Activated T-cell treated with anti-CD3 and anti-CD28 coated beads for 24 hours (primary cell): ENCODE measurements at places on chromosomes 12 and 14.

DNA sequence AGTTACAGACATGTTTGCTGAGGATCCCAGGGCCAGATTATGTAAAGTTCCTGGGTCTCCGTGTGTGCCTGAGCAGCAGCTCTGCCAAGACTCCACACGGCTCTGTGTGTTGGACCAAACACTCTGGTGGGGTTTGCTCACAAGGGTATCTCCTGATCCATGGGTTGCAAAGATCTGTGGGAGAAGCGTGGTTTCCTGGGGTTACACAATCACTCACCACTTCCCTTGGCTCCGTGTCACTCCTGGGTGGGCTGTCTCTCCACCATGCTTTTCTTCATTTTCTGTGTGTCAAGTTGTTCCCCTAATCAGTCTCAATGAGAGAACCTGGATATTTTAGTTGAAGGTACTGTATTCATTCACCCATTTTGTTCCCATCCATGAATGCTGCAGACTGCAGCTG is 1088.8 kb downstream of the FSCB start:
- DNase-seq, result no peak

- DNase-seq, result no peak
These were observed 85.9 kb downstream of the STXBP6 start for GRCh38 chr14:24964048-24964447.

DNA sequence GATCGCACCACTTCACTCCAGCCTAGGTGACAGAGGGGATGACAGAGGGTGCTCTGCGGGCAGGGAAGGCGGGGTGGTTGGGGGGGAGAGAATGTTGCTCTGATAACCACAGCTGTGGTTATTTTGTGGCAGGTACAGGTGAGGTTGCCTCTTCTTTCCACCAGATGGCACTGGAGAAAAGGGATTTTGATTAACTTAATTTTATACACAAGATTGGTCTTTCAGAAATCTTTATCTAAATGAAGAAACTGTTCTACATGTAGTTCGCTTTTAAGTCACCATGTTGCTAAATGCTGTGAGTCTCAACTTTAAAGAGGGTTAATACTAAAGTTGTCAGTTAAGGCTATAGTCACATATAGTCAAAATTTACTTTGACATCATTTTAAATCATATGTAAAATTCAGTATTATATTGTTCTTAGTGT is 25.7 kb downstream of the FGF23 start:
- peak; percentile 4 for DNase-seq

DNA sequence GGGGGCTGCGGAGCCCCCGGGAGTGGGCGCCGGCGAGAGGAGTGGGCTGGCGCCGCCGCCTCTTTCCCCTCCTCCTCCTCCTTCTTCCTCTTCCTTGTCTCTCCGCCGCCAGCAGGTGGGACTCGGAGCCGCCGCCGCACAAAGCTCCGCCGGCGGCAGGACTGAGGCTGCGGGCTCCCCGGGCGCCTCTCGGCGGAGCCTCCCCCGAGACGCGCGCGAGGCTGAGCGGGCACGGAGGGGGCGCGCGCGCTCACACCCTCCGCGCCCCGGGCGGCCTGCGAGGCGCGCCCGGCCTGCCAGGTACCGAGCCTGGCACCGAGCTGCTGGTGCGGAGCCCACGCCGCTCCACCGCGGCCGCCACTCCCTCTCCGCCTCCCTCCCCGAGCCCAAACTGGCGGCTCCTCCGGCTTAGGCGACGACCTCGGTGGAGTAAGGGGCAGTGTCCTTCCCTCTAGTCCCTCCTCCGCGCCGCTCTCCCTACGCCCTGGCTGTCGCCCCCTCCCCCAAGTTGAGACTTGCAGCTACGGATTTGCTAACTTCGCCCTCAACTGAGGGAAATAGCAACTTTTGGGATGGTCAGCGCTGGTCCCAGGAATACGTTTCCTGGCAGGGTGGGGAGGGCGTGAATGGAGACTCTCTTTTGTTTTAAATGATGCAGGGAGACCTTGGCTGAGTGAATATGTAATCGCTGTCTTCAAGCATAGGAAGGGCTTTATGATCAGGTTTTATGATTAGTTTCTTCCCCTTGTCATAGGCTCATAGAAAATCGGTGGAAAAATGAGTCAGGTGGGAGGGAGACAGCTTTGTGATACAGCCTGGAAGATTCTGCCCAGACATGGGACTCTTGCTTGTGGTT is 199.5 kb upstream of the CAND1 start:
- peak; percentile 25 for DNase-seq

- DNase-seq, result no peak
These were observed 31.3 kb downstream of the GABARAPL1 start for GRCh38 chr12:10243818-10244520.

- no peak for DNase-seq
These were observed 22.4 kb upstream of the GPR33 start for GRCh38 chr14:31510222-31510621.

- DNase-seq, result no peak
These were observed 7.7 kb downstream of the ZNF605 start for GRCh38 chr12:132948146-132949066.

DNA sequence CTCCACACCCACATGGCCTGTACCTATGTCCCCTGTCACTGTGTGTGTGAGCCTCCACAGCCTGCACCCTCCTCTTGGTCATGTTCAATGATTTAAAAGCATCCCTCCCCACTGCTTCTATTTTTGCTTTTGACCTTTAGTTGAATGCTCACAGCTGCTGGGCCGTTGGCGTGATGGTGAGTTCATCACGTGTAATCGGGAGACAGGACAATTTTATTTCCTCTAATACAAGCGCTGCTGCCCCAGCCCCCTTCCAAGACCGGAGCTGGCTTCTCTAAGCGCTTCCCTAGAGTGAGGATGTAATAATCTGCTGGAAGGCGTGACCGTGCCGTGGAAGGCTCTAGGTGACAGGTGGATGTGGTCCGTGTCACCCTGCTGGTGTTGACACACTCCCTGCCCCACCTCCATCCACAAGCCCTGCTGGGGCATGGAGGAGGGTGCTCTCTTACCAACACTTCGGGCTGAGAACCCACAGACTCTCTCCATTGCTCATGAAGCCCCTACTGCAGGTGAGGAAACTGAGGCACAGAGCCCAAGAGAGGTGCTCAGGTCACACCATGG is 25.4 kb downstream of the CCDC85C start:
- DNase-seq, result no peak

DNA sequence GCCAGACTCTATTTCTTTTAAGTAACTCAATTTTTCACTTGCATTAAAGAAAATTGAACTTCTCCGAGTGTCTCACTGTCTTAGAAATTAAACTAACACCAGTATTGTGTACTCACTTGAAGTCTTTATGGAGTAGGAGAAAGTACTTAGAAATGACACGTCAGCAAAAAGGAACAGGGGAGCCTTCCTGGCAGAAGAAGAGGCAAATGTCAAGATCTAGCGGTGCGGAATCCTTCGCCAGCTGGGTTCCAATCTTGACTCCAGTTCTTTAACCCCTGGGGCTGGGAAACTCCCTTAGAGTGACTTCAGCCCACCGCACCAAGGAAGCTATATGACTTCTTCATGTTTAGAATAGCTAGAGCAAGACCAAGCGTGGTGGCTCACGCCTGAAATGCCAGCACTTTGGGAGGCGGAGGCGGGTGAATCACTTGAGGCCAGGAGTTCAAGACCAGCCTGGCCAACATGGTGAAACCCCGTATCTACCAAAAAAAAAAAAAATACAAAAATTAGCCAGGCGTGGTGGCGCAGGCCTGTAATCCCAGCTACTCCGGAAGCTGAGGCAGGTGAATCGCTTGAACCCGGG is 34.4 kb downstream of the WBP11 start:
- DNase-seq, result peak; percentile 15

DNA sequence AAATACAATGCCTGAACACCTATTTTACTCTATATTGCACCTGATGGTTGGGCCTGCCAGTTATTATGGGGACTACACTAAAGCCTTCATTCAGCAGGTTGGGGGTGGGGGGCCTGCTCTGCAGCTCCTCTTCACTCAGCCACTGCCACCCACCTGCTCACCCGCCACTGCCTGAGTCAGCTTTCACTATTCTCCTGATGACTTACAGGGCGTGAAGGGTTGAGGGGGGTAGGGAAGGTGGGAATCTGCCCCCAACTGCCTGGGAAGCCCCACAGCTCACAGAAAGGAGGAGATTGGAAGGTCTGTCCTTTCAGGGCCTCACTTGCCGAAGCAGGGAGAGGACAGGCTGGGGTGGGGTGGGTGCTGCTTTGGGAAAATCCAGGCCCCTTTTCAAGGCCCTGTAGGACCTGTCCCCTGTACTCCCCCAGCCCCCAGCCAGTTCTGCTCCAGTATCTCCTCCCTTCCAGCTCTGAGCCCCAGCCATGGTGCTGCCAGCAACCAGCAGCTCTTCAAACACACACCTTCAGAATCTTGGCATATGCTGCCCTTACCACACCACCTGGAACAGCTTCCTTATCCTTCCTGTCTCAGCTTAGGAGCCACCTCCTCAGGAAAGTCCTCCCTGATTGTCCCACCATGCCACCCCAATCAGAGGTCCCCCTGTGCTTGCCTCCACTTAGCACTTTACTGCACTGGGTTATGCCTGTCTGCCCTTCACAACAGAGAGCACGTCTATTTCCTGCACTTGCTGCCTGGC is 33.1 kb downstream of the IRF2BPL start:
- DNase-seq, result no peak

DNA sequence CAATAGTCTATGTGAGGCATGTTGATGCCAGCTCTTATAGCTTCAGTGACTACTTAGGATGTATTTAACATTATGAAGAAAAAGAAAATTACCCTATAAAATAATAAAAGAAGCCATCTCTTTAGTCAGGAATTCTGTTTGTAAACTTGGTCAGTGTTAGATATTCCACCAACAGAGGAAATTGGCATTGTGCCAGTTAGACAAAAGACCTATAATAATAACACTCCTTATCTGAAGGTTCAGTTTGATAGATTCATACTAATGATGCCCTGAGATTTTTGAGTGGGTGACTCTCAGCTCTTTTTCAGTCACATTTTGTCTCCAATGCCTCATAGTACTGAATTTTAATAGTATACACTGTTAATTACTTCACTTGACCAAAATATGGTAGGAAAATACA is 6.6 kb downstream of the SYT10 start:
- DNase-seq, result no peak

DNA sequence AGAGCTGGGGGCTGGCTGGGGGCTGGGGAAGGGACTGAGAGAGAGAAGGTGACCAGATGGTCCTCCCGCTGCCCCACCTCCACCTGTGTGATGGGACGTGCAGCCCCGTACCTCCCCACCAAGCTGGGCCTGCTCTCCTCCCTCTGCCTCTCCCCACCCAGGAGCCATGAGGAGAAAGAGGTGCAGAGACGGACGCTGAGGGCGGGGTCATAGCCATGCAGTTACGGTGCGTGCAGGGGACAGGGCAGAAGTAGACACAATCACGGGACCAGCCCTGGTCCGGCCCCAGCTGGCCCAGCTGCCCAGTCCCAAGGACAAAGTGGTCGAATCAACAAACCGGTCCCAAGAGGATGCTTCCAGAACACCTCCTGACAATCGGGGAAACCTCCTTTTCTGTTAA is 33.2 kb downstream of the RFLNA start:
- no peak for DNase-seq

- no peak for DNase-seq
These were observed 15.8 kb upstream of the HNF1A start for GRCh38 chr12:120962532-120963020.

- DNase-seq, result no peak
These were observed 411.9 kb downstream of the NELL2 start for GRCh38 chr12:44464180-44464579.

- DNase-seq, result no peak
These were observed 143.9 kb upstream of the NAV3 start for GRCh38 chr12:77686760-77687159.

DNA sequence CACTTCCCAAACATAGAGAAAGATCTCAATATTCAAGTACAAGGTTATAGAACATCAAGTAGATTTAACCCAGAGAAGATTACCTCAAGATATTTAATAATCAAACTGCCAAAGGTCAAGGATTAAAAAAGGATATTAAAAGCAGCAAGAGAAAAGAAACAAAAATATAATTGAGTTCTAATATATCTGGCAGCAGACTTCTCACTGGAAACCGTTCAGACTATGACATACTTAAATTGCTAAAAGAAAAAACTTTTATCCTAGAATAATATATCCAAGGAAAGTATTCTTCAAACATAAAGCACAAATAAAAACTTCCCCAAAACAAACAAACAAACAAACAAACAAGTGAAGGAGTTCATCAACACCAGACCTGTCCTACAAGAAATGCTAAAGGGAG is 92.4 kb downstream of the FSCB start:
- DNase-seq, result no peak

DNA sequence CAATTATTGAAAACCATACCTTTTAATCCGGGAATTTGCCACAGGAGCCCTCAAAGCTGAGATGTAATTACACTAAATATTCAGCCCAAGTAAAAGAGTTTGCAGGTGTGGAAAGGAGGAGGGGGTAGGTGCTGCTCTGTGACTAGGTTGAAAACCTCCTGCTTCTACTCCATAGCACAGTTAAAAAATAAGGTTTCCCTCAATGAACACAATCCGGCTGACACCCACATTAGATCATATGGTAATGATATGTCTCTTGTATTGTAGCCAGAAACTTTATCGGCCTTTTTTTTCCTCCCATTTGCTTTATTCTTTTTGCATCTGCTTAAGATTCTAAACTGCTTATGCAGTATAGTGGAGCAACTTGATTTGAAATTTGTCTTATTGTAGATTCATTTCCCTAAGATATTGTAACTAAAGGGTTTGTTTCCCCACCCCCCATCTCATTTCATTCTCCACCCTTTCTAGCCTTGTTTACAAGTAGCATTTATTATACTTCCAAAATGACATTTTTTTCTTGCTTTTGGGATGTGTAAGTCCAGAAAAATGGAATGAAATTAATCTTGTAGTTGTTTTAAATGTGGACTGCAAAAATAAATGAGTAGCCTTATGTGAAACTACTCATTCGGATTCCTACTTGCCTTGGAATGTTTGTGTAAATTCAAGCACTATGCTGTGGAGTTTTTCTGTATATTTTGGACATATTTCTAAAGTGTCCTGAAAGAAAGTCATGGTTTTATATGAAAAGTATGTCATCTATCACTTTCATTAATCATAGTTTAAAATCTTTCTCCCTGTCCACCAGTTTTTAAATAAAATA is at the start of gene DCN:
TSS of gene DCN (minus strand) at position 182 of the 820 bp plus-strand sequence. CDS start 4,265 bp downstream, outside the sequence.
- DNase-seq, result no peak

- no peak for DNase-seq
These were observed 127.2 kb upstream of the TMEM132D start for GRCh38 chr12:130031041-130031440.

DNA sequence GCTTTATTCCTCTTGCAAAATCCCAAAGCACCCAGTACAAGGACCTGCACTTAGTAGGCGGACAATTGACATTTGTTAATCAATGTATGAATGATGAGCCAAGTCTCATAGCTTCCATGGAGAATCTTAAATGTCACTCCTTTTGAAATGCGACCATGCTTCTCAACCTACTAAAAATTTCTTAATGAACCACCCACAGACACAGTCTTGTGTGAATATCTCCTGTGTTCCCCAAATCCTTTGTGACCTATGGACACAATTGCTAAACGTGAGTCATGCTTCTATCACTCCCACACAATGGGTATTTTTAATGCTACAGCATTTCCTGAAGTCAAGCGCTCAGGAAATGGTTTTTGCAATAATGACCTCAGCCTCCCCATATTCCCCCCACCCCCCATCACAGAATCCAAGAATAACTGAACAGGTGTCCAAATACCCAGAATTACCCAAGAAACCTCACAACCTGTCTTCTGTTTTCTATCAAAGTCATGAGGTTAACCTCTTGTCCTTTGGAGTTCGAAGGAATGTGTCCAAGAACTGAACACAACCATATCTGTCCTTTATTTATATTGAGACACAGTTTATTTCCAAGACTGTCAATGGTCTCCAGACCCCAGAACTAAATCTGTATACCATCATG is 163.6 kb upstream of the PLEKHG7 start:
- DNase-seq, result peak; percentile 30
